ENCODE measurements at places on chromosomes 11 and 22.

DNA sequence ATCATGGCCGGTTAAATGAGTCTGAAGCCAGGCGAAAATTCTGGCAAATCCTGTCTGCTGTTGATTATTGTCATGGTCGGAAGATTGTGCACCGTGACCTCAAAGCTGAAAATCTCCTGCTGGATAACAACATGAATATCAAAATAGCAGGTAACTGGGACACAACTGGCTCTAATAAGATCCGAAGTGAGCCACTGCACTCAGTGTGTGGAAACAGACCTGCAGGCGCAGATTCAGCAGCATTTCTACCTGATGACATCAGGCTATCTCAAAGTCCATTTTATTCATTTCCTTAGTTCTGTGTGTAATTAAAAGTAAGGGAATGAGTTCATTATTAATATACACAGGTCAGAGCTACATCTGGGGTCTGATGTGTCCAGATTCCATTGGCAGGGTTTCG, 78.2 kb downstream of the PPP2R1B start:
- DNase-seq, result no peak

DNA sequence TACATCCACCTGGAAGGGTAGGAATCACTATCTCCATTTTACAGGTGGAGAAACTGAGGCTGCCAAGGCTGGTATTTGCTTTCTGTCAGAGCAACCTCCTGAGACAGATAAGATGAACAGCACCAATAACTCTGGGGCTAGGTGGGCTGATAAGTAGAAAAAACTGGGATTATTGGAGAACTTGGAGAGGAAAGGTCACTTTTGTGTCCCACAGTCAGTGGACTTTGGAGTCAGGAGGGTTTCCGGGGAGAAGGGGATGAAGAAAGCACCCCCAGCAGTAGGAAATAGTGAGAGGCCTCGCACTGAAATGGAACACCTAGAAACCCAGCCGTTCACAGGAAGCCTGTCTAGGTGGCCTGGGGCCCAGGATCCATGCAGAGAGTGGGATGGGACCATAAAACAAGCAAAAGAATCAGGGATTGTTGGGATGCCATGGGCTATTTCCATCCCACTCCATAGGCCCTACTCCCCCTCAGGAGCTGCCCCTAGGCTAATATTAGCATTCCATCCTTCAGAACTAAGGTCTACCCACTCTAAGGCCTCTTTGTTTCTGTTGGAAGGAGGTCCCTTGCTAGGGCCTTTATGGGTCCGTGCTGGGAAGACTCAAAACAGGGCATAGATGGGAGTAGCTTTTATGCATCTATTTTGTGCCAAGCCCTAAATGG, 31.0 kb upstream of the FCHSD2 start:
- DNase-seq, result no peak

DNA sequence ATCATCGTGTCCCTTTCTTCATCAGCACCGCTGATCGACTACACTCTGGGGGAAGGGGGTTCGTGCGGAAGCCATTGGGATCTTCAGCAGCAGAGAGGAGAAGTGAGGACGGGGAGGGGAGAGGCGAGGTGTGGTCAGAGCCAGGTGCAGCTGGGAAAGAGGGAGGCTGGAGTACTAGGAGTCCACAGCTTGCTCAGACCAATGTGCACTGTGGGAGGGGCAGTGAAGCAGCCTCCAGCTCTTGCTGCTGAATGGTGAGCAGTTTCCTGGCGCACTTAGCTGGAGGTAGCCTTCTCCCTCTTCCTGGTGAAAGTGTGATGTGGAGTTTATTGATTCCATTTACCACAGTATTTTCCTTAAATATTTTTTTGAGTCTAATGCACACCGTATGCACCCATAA, 99.0 kb upstream of the NECTIN1 start:
- DNase-seq, result no peak

DNA sequence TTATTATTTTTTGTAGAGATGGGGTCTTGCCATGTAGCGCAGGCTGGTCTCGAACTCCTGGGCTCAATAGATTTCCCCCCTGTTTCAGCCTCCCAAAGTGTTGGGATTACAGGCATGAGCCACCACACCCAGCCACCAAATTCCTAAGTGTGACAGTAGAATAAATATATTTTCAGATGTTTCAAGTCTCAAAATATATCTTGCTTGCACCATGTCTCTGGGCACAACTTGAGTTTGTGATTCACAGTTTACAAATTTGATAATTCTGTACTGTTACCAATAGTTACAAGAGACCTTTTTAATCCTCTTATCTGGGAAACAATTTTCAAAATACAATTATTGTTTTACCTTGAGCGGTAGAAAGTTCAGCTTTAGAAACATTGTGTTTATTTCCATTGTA, 19.1 kb downstream of the DCPS start:
- DNase-seq, result no peak

DNA sequence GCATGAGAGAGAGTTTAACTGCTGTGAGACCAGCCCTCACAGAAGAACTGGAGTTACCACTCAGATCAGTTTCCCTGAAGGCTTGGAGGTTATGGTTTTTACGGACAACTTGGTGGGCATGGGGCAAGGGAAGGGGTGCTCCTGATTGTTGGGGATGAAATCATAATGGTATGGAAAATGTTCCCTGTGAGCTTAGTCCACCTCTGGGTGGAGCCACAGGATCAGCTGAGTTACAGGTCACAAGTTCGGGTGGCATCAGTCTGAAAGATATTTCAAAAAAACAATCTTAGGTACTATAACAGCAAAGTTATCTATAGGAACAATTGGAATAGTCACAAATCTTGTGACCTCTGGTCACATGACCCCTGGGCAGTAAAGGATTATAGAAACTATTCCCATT, 162.9 kb downstream of the DLG2 start:
- no peak for DNase-seq

GRCh38 chr11:108858622-108859021, 193.8 kb downstream of the DDX10 start:
- DNase-seq, result no peak

GRCh38 chr11:94111241-94111640, 17.4 kb upstream of the PANX1 start:
- no peak for DNase-seq

DNA sequence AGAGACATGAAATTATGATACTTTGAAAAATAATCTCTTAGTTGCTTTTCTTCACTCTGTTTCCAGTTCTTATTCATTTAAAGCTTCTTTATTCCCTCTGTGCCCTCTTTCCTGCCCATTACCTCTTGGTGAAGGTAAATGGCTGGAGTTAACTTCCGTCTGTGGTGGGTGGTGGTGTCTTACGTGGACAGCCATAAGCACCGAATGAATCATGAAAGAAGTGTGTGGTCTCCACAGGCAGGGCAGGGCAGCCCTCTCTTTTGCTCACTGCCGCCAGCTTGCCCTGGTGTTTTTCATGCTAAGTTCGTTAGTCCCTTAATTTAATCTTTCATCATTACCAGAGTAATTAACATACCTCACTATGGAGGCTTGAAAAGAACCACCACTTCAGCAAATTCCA, 98.7 kb upstream of the SORL1-AS1 start:
- no peak for DNase-seq

DNA sequence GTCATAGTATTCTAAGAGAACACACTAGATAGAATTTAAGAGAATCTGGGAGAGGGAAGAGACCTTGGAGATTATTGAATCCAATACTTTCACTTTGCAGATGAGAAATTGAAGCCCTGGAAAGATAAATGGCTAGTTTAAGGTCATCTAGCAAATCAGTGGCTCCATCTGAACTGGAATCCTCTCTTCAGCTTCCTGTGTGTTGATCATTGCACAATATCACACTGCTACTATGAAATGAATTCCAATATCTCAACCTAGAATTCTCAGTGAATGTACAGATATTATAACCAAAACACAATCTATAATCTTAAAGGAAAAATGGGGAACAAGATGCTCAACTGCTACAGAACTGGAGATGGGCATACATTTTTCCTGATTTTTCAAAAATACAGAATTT, 44.1 kb downstream of the DCUN1D5 start:
- DNase-seq, result no peak

GRCh38 chr11:103978616-103979595, 57.5 kb upstream of the DDI1 start:
- no peak for DNase-seq

GRCh38 chr11:115919341-115920091, 415.3 kb upstream of the CADM1 start:
- DNase-seq, result no peak

- DNase-seq, result no peak
These were observed 3.5 kb upstream of the TSSC4 start for GRCh38 chr11:2397005-2397404.

DNA sequence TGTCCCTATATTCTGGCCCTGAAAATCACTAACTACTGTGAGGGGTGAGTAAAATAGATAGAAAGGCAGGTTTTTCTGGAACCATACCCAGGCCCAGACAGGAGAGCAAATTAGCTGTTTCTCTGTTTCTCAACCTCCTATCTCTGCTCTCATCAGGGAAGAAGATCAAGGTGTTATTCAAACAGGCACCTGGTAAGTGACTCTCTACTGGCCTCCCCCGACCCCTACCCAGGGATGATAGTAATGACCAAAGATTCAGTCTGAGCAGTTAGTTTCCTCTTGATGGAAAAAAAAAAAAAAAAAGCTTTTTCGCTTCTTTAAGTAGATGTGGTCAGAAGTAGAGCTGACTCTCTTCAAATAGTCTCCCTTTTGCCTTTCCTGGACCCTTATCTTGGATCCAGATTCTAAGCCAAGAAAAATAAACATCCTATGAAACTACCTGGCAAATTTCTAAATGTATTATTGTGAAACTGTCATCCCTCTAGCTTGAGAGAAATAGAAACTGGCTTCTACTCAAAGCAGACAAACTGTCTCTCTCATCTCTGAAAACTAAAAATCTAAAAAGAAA, 9.9 kb downstream of the LRRC4C start:
- no peak for DNase-seq

DNA sequence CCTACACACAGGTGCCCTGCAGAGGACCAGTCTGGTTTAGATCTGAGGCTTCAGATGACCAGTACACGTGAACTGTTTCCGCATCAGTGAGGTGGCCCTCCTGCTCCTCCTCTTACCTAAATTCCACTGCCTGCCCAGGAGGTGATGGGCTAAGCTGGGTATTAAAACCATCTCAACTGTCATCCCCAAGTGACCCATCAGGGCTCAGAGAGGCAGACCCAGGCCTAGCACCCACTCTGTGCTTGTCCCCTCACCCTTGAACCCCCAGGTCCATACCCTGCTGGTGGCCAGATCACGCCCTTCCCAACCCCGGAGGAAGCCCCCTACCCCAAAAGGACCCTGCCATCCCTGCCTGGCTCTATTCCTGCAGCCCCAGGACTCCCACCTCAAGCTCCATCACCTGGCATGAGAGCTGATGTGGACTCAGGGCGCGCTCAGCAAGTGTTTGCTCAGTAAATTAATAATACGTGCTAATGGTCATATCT, 21.3 kb downstream of the RSPH14 start:
- DNase-seq, result no peak

- DNase-seq, result no peak
These were observed 110.8 kb downstream of the MTNR1B start for GRCh38 chr11:93080146-93080759.

- no peak for DNase-seq
These were observed 17.0 kb upstream of the IL2RB start for GRCh38 chr22:37166675-37167066.

GRCh38 chr11:12167061-12168000, 56.9 kb downstream of the MICAL2 start:
- DNase-seq, result no peak

DNA sequence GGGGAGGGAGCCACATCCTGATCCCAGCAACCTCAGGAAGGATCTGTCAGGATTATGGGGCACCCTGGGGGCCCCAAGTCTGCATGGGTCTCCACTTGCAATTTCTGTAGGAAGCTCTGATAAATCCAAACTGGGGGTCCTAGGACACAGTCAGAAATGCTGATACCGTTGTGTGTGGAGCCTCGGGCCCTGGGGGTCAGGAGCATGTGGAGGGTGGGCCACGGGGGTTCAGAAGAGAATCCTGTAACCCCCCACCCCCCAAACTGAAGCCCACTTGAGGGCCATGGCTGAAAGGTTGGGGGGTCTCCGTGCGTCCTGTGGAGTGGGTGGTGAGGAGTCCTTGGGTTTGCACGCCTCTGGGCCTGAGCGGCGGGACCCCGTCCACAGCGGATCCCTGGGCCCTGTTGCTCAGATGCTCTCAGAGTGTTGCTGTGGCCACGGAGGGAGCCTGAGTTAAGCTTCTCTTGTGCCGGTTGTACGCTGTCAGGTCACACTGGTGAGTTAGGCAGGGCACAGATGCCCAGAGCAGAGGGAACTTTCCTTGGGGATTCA, 72.2 kb downstream of the LRP5 start:
- DNase-seq, result no peak

- no peak for DNase-seq
These were observed 239.9 kb downstream of the CNTN5 start for GRCh38 chr11:99260696-99261095.

- no peak for DNase-seq
These were observed 11.6 kb downstream of the CDPF1 start for GRCh38 chr22:46238541-46238940.

GRCh38 chr11:120420572-120420971, 84.4 kb downstream of the ARHGEF12 start:
- DNase-seq, result no peak

DNA sequence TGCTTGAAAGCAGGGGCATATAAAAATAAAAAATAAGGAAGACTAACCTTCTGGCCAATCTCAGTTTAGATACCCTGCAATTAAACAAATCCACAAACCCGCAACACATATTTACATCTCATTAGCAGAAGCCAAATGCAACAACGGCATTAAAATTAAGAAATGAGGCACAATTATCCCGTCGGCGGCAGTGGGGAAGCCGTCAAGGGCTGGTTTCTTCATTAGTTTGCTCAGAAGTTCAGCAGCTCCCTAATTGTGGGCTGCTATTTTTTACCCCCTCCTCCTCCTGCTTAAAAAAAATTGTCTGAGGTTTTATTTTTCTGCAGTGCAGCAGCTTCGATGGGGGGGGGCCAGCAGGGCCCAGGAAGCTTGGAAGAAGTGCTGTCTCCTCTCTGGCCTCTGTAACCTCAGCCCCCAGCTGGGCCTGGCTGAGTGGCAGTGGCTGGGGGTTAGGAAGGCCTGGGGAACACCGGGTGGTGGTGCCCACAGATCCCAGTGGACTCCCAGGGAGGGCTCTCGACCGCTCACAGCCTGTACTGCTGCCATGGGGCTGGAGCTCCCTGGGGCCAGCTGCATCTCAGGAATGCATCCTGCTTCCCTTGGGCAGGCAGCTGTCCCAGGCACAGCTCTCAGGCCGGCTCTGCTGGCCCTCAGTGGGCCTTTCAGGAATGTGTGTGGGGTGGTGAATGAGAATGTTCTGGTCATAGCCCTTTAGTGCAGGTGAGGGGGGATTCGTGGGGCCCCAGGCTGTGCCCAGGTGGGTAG, 148.7 kb upstream of the B3GAT1 start:
- DNase-seq, result no peak

DNA sequence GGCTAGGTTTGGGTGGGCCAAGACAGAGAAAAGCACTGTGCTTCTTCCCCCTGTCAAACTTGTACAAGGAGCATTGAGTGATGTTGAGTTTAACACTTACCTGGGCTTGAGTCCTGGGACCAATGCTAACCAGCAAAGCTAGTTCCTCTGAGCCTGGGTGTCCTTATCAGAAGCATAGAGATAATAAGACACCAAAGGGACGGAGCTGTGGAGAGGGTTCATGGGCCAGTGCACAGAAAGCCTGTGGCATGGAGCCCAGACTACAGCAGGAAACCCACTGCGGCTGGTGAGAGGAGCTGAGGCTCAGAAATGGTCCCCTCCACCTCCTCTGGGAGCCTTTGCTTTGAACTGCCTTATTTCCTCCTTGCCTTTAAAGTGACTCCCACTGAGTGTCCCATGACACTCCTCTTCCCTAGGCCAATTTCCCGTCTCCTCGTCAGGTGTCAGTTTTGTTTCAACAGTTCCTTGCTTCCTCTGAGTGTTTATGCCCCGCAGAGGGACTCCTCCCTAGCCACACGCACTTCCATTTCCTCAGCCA, 9.4 kb downstream of the SLCO2B1 start:
- DNase-seq, result no peak
